ENCODE measurements at places on chromosomes 5 and 9.

DNA sequence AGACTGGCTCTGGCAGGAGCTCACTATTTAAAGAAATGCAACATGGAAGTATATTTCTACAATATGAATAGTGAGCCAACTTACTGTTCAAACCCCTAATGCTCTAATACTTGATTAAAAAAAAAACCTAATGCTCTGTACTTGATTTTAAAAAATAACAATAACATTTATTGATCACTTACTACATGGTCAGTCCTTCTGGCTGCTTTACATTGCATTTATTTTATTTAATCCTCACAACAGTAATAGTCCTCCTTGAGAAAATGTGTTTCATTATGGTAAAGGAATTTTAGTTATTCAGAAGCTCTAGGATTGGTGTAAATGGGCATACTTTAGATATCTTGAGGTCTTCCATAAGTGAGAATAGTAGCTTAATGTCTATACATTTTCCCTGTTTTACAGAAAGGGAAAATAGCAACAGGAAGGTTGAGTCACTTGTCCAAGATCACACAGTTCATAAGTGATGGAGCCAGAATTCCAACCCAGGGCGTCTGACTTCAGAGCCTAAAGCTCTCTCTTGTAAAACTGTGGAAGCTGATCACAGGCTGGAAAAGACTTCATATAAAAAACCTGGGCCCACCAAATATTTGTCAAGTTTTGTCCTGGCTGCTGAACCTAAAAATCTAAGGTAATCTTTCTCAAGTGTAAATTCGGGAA is 1.0 kb downstream of the STARD4 start:
- DNase-seq: no peak

DNA sequence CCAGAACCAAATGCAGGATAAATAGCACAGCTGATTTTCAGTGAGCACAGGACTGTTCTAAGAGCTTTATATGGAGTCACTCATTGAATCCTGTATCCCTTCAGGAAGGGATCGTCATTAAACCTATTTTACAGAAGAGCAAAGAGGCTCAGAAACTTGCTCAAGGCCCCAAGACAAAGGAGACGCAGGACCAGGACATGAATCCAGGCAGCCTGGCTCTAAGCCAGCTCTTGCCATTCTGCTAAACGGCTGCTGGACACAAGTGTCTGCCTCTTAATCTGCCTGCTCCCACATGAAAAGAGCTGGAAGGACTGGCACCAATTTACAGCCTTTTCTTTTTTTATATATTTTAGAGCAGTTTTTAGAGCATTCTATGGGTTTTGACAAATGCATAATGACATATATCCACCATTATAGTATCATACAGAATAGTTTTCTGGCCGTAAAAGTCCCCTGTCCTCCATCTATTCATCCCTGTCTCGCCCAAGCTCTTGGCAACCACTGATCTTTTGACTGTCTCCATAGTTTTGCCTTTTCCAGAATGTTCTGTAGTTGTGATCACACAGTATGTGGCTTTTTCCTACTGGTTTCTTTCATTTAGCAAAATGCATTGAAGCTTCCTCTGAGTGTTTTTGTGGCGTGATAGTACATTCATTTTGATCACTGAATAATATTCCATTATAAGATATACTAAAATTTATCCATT is 37.5 kb downstream of the RETREG1 start:
- no peak for DNase-seq

DNA sequence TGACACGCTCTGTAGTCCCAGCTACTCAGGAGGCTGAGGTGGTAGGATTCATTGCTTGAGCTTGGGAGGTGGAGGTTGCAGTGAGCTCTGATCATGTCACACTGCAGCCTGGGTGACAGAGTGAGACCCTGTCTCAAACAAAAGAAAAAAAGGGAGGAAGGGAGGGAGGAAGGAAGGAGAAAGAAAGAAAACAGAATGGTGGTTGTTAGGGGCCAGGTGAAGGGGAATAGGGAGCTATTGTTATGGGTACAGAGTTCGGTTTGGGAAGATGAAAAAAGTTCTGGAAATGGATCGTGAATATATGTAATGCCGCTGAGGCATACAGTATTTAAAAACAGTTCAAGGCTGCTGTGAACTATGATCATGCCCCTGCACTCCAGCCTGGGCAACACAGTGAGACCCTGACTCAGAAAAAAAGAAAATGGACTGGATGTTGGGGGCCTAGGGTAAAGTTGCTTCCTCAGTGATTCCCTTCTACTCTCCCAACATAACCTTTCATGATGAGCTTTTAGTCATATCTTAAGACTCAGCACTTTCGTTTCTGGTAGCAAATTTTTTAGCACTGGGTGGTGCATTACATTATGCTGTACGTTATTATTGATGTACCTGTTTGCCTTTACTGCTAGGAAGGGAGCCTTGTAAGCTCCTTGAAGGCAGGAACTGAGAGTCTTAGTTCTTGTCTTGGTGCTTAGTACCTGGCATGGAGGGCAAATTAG is 4.0 kb downstream of the CTNNA1 start:
- DNase-seq: no peak

GRCh38 chr5:58263296-58263695 is 196.6 kb downstream of the PLK2 start:
- DNase-seq: no peak

DNA sequence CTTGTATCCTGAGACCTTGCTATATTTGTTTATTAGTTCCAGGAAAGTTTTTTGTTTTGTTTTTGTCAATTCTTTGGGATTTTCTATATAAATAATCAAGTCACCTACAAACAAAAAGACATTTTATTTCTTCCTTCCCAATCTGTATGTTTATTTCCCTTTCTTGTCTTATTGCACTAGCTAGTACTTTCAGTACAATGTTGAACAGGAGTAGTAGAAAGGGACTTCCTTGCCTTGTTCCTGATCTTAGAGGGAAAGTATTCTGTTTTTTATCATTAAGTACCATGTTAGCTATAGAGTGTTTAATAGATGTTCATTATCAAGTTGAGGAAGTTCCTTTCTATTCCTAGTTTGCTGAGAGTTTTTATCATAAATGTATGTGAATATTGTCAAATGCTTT is 119.5 kb upstream of the TLE4 start:
- DNase-seq: no peak

DNA sequence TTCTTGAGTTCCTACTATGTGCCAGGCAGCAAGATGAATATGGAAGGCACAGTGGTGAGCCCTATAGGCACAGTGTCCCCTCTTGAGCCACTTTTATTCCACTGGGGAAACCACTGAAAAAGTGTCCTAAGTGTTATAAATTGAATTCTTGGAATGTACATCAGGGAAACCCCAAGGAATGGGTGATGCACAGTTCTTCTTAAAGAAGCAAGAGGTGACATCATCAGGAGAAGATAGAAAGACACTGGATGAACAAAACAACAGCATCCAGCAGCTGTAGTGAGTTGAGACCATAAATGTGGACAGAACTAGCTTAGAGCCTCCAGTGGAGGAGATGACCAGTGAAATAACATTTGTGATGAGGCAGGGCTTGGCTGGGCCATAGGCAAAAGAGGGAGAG is 199.2 kb upstream of the ANKRD55 start:
- no peak for DNase-seq

GRCh38 chr5:177469750-177470525 is 3.5 kb downstream of the DBN1 start:
- DNase-seq: no peak

- DNase-seq: no peak
Observed at GRCh38 chr5:68071736-68072135, 143.8 kb upstream of the PIK3R1 start.

GRCh38 chr5:134053314-134053839 is 48.6 kb upstream of the VDAC1 start:
- no peak for DNase-seq

GRCh38 chr5:96321345-96321744 is 111.7 kb downstream of the PCSK1 start:
- no peak for DNase-seq

- DNase-seq: no peak
Observed at GRCh38 chr9:35666045-35666444, 1.1 kb upstream of the ARHGEF39 start.

GRCh38 chr5:31463351-31463750 is 68.5 kb downstream of the DROSHA start:
- no peak for DNase-seq

DNA sequence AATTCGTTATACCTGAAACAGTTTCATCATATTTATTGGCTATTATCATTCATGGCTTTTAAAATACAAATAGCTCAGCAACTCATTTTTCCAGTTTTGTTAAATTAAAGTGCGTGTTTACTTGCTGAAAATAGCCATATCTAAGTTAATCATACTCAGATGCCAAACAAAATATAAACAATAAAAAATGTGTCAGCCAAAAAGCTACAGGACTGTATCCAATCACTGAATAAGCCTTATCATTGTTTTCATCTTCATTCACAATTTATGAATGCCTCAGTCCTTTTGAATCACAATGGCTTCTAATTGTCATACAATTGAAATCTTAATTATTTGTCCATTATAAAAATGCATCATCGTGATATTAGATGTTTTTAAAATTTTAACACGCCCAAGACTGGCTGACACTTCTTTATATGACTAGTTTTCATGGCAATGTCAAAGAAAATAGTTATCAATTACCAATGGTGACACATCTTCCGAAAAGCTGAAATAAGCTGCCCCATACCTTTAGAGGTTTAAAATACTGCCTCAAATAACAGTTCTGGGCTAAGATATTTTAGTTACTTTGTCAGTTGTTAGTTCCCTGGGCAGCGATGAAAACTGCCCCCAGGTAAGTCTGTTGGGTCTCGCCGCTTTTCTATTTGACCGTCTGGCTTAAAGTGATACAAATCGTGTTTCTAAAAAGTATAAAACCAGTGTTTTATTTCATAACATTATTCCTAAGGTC is 1.8 kb downstream of the NFIB start:
- DNase-seq: no peak

GRCh38 chr5:99023330-99023729 is 94.5 kb upstream of the CHD1 start:
- no peak for DNase-seq

GRCh38 chr5:35554016-35554415 is 63.6 kb upstream of the SPEF2 start:
- no peak for DNase-seq

DNA sequence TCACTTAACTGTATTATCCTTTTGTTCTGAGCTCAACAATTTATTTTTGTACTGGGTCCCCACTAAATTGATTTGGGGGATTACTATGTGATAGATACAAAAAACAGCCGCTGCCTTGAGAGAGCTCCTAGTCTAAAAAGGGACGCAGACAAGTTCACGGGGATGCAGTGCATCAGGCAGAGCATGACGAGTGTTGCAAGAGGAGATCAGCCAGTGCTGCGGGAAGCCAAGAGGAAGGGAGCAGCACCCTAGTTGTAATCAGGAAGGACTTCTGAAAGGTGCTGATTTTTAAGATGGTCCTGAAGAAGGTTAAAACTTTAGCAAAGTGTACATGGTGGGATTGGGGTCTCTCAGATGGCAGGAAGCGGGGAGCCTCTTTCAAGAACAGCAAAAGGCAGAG is 15.8 kb downstream of the GALNT10 start:
- DNase-seq: no peak

Data from H1 (cell line).